ENCODE measurements at places on chromosomes 3 and 15. TPM values are rescaled to one million over a fixed set of nuclear protein-coding genes. Genes with fewer than 3 reads are reported as not detected.

The DCBLD2 gene
- 1,095 TPM for total RNA-seq

The RETNLB gene
- not detected for total RNA-seq

The TMEM266 gene
- not detected for total RNA-seq

The LYZL4 gene
- not detected for total RNA-seq

The TRH gene
- not detected for total RNA-seq

The MEGF11 gene
- 6.2 TPM for total RNA-seq

The KNL1 gene
- 0.80 TPM for total RNA-seq

The RBP2 gene
- not detected for total RNA-seq

The NEIL1 gene
- 12.7 TPM for total RNA-seq

The SCAMP2 gene
- 19.4 TPM for total RNA-seq

- no peak for DNase-seq
These were observed 10.1 kb downstream of the RCN2 start for GRCh38 chr15:76941636-76942035.

DNA sequence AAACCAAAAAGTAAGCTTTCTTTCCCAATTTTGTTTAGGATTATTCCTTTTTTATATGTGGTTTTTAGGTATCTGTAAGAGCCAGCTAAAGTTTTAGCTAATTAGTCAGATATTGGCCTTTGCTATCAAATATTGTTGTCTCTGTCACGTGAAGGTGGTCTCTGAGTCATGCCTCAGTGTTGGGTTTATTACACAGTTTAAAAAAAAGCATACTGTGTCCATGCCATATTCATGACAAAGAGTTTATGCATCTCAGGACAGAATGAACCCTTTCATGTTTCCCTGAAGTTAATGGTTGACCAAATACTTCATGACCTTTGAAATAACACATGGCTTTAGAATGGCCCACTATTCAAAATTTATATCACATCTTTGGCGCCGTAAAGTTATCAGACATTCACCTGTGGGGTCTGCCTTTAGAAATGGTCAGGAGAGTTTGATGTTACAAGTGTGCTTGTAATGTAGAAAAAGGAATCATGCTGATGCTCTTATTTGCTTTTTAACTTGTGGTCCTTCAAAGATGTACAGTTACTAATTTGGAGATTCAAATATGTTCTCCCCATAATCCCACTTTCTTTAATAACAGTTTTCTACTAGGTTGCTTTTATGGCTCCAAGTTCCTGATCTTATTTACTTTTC is 101.5 kb downstream of the MYRIP start:
- peak; percentile 86 for DNase-seq

DNA sequence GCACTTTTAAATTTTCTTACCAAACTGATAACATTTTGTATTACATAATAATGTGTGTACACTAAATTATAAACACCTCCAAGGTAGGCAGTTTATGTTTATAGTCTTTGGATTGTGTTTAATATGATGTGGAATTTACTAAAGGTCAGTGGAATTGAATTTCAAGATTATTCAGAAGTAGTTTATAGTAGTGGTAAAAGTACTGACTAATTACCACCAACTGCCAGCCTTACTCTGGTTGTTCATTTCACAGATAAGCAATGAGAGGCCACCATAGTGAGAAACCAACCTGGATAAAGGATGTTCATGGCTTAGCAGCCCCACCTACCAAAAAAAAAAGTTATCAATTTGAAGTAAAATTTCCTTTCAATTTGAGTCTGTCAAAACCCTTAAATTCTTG is 54.0 kb upstream of the EIF5A2 start:
- no peak for DNase-seq

GRCh38 chr3:112793326-112794081 is 53.2 kb downstream of the CD200R1L start:
- DNase-seq = no peak

DNA sequence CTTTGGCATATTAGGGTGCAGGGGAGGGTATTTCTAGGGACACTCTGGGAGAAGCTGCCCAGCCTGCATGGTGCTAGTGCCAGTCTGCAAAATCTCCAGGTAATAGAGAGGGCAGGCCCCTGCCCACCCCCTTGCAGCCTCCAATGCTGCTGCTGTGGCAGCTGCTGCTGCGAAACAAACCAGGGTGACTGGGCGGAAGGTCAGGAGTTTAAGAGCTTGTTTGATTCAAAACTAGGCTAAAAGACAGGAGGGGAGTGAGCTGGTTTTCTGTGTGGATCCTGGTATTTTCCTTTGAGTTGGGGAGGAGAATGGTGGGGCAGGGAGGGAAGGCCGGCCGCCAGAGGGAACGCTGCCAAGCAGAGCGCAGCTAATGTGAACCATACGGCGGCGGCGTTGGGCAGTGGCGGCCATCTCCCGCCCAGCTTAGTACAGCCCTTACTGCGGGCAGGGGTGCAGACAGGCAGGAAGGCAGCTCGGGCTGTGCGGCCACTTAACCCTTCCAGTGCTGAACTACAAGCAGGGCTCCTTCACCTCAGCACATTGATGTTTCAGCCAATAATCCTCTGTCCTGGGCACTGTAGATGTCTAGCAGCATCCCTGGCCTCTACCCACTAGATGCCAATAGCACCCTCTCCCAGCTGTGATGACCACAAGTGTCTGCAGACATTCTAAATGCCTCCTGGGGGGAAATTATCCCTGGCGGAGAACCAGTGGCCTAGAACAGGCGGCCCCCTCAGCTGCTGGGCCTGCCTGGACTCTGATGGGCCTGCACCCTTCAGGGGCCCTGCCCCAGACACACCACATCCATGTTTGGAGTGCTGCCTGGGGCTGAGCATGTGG is 125.7 kb downstream of the EEFSEC start:
- DNase-seq = no peak

GRCh38 chr3:112086875-112087524 is 811 bp downstream of the C3orf52 start:
- peak; percentile 74 for DNase-seq

GRCh38 chr15:89157918-89158564 is 63.3 kb downstream of the RLBP1 start:
- DNase-seq = no peak

- DNase-seq = no peak
These were observed 30.2 kb downstream of the ABI3BP start for GRCh38 chr3:100963041-100963440.

DNA sequence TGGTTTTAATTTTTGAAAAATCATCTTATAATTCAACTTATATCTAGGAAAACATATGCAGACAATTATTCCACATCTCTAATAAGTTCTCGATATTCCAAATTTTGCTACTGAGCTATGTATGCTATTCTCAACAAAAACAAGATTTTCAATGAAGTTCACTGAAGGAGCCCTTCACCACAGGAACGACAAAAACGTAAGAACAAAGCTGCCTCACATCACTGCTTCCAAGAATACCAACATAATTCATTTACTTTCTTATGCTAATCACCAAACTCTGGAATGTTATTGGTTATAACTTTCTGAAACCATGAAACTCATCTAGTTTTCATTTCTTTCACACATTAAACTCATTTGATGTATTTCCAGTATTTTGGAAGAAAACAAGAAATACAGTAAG is 49.7 kb downstream of the GNB4 start:
- DNase-seq = no peak

GRCh38 chr3:178055939-178056338 is 480.3 kb upstream of the KCNMB2 start:
- no peak for DNase-seq

DNA sequence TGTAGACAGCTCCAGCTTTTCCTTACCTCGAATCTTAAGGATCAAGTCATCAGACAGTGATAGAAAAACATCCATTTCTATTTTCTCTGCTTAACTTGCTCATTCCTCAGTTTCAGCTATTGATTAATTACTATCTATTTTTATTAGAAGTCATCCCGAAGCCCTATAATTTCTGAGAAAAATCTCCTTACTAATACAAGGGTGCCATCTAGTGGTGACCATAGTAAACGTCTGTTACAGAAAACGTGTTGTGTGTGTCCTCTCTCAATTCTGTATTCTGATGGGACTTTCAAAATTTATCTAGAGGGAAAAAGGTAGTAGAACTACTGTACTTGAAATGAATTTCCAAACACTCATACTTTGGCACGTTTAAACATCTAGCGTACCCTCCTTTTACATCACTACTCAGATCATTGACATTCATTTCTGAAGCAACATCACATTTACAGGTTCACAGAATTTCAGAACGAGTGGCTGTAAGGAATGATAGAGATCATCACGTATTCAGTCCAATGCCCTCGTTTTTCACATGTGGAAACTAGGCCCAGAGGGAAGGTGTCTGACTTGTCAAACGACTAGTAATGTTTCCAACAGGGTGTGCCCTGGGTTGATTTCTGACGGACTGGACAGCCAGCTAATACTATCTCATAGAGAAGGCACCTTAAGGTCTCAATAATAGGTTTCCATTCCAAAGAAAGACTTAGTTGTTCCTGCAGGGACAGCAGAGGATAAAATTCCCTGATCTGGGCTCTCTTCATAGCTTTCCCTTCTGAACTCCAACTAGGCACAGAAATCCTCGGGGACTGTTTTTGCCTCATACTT is 25.6 kb downstream of the HACD2 start:
- DNase-seq = peak; percentile 47

DNA sequence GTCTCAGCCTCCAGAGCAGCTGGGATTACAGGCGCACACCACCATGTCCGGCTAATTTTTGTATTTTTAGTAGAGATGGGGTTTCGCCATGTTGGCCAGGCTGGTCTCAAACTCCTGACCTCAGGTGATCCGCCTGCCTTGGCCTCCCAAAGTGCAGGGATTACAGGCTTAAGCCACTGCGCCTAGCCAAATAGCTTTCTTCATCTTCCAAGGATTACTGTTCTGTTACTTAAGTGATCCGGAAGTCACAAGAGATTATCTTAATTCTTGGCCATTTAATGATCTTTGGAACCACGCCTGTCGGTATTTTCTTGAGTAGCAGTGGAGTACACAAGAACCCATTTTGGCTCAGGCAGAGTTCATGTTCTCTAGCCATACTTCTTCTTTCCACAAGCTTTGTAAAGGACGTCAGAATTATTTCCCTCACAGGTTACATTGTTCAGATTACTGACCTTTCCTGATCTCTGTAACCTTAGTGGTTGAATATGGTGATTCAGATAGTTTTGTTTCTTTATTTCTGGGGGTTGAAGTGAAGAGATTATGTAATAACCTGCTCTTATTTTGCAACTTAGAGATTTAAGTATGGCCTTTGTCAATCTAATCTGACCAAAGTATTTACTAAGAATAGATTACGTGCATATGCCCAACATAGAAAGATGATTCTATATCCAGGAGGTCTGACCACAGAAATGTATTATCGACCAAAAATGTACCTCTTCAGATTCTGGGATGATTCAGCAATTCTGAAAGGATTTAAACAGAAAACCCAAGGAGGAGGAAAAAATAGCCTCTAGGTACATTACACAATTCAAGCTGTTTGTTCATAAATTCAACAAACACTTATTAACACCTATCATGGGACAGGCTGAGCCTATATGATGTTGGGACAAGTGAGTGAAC is 132.2 kb downstream of the GREM1 start:
- DNase-seq = peak; percentile 89

DNA sequence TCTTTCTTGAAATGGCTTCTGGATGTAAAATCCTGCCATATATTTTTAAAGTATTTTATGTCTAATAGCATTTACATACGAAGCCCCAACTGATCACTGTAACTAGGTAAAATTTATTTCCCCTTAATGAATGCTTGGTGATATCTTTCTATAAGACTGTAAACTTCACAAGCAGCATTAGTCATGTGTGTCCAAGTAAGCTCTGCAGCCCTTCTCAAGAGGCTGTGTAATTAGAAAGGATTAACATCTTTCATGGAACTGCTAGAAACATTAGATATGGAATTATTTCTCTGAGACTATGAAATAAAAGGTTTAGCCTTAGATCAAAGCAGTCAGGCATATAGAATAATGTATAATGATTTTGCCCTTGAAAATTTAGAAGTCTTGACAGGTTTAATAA is 143.3 kb downstream of the EPHA3 start:
- no peak for DNase-seq

- no peak for DNase-seq
These were observed 2.7 kb downstream of the CHST13 start for GRCh38 chr3:126526668-126527005.

GRCh38 chr3:63912768-63913588 is 795 bp upstream of the SCAANT1 start:
- DNase-seq = peak; percentile 34

DNA sequence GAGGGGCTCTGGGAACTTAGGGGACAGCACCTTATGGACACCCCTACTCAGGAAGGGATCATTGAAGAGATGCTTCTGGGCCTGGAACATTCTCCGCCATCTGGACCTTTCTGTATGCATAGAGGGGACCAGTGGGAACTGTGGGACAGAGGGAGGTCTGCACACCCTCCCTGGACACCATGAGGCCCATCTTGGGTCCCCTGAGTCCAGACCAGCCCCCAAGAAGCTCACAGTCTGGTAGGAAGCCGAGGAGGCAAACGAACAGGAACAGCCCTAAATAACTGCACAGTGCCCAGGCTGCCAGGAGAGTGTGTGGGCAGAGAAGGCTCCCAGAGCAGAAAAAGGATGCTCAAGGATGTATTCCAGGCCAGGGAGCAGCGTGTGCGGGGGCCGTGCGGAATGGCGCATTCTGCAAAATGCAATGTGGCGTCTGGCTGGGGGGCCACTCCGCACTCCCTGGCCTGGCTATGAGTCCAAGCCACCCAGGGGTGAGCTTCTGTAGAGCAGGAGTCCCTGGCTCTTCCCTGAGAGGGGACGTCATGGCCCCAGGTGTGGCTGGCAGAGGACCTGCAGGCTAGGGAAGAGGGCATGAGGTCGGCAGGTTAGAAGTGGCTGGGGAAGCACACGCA is 24.5 kb upstream of the KLF13 start:
- no peak for DNase-seq

- DNase-seq = no peak
These were observed 6.1 kb downstream of the ERICH6 start for GRCh38 chr3:150697646-150698045.
